Mesothelial cell of epicardium (in vitro differentiated cells): ENCODE measurements at places on chromosomes 1 and 21. TPM values are rescaled to one million over a fixed set of nuclear protein-coding genes. Genes with fewer than 3 reads are reported as not detected.

KCNE2 gene
- 0.82 to 1.4 TPM (median 0.92 TPM) in 3 replicates for total RNA-seq

DAB1 gene
- 1.2 to 1.9 TPM (median 1.9 TPM) in 3 replicates for total RNA-seq

IQGAP3 gene
- total RNA-seq = 13.9 to 17.6 TPM (median 15.3 TPM) in 3 replicates

ZBED6 gene
- 57.4 to 60.4 TPM (median 58.3 TPM) in 3 replicates for total RNA-seq

CA6 gene
- not detected in 3 replicates for total RNA-seq

CIART gene
- 9.2 to 10.6 TPM (median 9.8 TPM) in 3 replicates for total RNA-seq

DNA sequence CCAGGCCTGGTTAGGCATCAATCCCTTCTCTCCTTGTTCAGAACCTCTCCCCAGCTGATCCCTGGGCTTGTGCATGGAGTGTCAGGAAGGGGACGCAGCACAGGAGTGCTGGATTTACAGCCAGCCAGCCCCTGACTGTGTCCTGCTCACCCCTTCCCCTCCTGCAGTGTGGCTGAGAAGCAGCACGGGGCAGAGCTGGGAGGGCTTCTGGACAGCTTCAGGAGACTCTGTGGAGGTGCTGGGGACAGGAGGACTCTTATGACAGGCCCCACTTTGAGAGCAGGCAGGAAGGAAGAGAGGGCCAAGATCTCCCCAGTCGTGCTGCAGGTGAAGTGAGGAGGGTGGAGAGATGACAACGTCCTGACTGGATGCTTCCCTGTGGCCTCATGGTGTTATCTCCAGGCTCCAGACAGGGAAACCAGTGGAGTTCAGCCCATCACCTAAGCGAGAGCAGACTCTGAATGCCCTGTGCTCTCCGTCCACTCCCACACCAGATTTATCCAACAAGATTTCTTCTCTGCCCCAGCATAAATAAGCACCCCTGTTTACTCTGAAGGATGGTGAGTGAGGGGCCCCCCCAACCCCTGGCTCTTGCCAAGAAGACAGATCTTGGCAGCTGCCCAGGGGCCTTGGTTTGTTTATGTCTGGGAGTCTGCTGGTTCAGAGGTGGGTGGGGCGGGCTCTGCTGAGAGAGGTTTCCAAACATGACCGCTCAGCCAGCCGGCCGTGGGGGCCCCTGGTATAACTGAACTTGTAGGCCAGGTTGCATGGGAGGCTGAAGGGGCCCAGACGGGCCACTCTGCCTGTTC lies 21.3 kb downstream of the TMCC2 start:
- peak; percentile 65 for DNase-seq

DNA sequence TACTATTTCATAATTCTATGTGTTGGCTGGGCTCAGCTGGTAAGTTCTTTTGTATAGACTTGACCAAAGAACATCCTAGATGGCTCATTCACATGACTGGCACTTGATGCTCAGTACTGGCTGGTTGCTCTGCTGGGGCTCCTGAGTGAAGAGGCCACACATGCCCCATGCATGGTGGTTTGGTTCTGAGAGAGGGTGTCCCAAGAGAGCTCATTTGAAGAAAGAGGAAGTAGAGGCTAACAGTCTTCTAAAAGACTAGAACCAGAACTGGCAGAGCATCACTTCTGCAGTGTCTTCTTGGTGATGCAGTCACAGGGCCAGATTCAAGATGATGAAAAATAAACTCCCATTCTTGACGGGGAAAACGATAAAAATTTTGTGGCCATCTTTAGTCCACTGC lies 5.2 kb upstream of the BACH1 start:
- no peak for DNase-seq

GRCh38 chr1:203200916-203201315 lies 14.4 kb upstream of the CHI3L1 start:
- no peak for DNase-seq

DNA sequence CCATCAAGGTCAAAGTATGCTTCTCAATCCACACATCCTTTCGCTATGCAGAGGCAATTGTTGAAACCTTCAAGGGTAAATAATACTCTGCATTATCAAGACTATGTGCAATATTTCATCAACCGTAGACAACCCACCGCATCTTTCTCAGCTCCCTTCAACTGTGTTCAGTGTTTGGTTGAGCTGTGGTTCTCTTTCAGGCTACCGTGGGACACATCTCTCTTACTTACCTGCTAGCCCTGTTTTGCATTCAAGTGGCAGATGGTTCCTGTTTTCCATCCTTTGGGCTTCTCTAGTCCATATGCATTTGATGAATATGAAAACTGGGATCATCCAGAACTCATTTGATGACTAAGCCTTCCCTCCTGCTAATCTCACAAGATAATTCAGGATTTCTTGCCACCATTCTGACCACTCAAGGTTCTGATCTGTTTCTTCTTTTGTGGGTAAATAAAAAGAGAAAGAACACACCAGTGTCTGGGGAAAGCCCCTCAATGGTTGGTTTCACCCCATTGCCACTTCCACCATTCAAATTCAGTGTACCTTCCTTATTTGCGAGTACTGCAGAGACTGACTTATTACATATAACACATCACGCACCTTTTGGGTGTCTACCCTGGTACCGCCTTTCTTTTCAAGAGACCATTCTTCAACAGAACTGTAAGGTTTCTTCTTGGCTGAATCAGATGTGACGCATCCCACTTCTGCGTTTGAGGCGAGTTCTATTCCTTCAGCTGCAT lies 61.7 kb downstream of the BACE2 start:
- no peak for DNase-seq

DNA sequence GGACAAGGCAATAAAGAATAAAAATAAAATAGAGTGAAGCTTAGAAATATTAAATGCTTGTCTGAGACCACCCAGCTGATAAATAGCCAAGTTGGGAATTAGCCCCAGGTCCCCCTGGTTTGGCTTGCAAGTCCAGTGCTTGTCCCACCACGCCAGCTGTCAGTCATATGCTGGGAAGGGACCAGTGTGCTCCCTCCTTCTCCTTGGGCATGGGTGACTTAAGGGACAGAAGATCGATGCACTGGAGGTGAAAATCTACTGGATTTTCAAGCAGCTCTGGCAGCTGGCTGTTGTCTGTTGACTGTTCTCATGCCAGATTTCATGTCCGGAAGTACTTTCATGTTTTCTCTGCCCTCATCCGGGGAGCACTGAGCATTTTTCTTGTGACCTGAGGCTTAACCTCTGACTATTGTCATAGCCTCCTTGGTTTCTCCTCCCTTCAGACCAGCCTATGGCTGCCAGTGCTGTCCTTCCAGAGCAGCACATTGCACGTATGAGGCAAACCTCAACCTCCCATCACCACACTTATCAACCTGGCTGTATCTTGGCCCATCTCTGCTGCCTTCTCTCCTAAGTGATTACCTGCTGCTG lies 12.4 kb downstream of the LMOD1 start:
- DNase-seq = no peak

GRCh38 chr1:228292609-228292911 lies 84.7 kb downstream of the OBSCN start:
- no peak for DNase-seq

DNA sequence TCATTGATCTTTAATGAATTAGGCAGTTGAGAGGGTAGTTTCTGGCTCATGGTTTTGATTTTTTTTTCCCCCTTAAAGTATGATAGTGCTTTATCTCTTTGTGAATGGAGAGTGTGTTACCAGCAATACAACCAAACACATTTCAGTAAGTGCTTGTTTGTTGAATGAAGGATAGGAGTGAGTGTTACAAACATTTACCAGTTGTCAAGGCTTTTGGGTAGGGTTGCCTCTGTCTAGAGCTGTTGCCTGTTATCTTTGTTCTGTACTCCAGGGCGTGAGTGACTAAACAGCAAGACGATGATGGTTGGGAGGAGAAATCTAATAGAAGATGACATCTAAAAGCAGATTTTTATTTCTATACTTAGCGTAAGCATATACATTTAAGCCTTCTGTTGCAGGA lies 21.5 kb downstream of the MAP3K7CL start:
- no peak for DNase-seq

DNA sequence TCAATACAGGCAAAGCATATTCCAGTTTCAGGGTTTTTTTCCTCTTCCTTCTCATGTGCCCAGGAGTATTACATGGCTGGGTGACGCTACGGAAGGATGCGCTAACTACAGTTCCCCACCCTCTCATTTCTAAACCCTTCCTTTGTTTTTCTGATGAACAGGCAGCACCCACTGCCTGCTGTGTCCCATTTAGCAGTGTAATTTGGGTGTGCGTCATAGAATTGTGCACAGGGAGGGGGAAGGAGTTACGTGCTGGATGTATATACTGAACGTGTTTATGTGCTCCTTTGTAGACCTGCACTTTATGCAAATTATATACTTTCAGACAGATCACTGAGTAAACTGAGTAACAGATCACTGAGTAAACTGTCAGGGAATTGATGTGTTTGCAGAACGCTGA lies 44.5 kb downstream of the ELAPOR1 start:
- DNase-seq = no peak

- no peak for DNase-seq
Observed at GRCh38 chr1:191398551-191398950, 759.7 kb upstream of the RGS18 start.

- DNase-seq = no peak
Observed at GRCh38 chr21:41431788-41432548, 5.9 kb downstream of the MX1 start.

DNA sequence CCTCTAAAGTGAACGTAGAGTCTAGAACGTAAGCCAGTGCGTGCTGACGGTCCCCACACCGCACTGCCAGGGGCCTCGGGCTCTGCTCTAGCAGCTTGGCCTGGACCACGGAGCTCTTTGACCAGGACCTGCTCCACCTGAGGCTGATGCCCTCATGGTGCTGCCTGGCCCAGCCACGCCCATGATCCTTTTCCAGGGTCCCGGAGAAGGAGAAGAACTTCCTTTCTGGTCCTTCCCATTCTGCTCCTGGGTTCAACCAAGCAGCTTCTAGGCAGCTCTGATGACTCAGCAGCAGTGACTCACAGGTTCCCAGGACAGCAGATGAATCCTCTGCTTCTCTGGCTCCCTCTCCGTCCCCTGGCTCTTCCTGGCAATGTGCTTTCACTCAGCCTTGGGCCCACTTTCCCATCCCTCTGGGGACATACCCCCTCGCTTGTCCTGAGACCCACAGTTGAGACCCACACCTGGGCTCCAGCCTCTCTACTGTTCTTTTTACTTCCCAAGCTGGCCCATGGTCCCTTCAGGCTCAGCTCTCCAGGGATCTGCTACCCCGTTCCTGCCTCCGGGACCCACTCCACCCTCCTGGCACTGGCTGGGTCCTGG lies 246.3 kb upstream of the RAB4A start:
- DNase-seq = no peak

DNA sequence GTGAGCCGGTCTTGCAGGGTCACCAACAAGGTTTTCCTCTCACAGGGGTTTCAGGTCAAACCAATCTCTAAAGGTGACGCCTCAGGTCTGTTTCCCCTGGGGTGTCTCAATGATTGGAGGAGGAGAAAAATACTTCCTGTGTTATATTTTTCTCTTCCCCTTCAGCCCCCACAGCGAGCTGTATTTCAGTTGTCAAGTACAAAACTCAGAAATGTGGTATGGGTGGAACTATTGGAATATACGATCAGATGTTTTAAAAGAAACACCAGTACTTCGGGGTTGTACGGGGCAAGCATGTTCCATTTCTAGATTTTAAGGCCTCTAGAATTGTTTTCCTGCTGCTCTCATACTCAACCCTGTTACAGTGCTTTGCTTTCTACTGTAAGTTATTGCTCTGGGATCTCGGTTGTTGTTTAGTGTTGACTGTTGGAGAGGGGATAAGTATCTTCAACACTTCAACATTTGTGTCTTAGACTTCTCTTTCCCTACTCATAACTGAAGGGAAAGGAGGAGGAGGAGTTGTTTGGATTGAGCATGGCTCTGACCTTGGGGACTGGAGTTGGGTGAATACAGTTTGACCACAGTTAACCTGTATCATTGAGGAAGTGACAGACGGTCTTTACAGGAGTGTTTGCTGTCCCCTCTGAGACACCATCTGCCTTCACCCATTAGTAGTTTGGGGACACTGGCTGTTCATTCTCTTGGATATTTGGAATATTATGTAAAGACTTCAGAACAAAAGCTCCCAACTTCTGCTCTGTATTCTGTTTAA lies 2.0 kb downstream of the MAPKAPK2 start:
- DNase-seq = no peak

GRCh38 chr21:25895565-25896205 lies 160.9 kb downstream of the GABPA start:
- DNase-seq = no peak

GRCh38 chr1:241253471-241253870 lies 103.5 kb downstream of the RGS7 start:
- DNase-seq = no peak
